ENCODE measurements at places on chromosomes 7 and 10.

- no peak for DNase-seq
Observed at GRCh38 chr10:80530251-80530650, 7.5 kb upstream of the SH2D4B start.

GRCh38 chr7:155776606-155777005, 35.7 kb downstream of the SHH start:
- no peak for DNase-seq

DNA sequence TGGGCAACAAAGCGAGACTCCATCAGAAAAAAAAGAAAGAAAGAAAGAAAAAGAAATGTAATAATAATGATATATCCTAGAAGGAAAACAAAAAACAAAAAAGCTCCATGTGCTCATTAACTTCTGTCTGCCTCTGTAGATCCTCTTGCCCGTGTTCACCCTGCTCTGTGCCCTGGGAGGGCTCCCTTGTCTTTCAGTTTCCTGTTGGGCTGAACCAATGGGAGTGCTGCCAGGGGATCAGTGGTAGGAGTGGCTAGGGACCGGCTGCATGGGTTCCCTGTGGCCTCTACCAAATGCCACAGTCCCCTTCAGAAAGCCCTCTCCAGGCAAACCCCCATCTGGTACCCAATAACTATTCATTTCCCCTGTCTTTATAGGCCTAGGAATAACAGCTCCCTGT, 51.8 kb upstream of the PARD3 start:
- no peak for DNase-seq

DNA sequence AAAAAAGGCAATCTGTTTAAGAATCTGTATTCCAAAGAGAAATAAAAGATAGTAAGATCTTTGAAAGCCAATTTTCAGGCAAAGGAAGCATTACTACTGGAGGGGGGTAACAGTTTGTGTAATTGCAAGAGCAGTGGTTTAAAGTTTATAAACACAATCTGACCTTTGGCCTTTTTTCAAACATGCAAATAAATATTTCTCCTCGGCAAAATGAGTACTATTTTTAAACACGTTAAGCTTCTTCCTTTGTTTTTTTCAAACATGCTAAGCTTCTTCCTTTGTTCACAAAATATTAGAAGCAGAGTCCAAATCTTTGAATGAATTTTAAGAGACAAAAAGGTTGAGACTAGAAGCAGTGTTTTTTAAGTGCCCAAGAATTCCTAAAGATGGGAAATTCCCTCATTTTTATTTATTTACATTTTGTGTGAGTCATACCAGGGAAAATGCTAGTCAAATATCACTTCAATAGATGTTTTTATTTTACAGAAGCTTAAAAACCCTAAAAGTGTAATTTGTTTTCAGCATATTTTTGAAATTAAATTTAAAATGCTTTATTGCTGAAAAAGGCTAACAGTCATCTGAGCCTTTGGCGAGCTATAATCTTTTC, 229.3 kb downstream of the GPR37 start:
- DNase-seq: no peak

GRCh38 chr10:17003151-17003550, 126.5 kb downstream of the CUBN start:
- no peak for DNase-seq

- no peak for DNase-seq
Observed at GRCh38 chr7:48090095-48090805, 1.2 kb downstream of the UPP1 start.

- no peak for DNase-seq
Observed at GRCh38 chr7:105188201-105188600, 174.2 kb downstream of the KMT2E start.

DNA sequence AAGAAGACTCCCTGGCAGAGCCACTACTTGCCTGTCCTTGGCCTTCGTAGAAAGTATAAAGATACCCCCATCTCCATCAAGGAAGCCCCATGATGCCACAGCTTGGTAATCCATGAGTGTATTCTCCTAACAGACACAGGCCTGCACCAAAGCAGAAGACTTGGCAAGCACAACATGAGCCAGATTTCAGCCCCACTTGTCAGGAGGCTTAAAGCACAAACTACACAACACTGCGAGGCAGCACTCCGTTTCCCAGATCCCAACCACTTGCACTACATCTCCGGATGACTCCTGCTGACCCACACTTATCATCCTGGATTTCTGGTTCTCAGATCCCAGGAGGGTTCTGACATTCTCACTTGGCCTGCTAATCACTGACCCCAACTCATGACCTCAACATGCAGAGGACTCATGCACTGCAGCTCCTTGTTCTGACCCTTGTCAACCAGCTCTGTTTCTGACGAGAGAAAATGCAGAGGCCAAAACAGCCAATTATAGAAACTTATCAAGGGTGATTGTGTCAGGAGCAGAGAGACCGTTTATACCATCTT, 100.8 kb downstream of the RELN start:
- DNase-seq: no peak

- no peak for DNase-seq
Observed at GRCh38 chr7:112290065-112290464, 83.6 kb downstream of the ZNF277 start.

GRCh38 chr10:75377869-75378268, 23.7 kb downstream of the ZNF503 start:
- DNase-seq: no peak

DNA sequence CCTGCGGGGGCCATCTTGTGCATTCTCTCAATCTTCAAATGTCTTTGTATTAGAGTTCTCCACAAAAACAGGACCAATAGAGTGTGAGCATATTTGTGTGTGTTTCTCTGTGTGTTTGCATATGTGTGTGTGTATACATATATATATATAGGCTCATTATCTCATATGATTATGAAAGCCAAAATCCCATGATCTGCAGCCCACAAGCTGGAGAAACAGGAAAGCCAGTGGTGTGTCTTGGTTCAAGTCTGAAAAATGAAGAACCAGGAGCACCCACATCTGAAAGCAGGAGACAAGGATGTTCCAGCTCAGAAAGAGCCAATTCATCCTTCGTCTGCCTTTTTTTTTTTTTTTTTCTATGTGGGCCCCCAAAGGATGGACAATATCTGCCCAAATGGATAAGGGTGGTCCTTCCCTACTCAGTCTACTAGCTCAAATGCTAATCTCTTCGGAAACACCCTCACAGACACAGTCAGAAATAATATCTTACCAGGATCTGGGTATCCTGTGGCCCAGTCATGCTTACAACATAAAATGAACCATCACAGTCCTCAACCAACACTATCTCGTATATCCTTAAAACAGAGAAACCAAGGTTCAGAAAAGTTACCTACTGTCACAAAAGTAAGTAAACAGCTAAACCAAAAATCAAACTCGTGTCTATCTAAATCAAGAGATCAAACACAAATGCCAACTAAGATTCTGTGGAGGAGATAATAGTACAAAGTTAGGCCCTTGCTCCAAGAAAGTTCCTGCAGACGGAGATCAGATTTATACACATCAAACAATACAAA, 141.9 kb downstream of the JMJD1C start:
- no peak for DNase-seq

DNA sequence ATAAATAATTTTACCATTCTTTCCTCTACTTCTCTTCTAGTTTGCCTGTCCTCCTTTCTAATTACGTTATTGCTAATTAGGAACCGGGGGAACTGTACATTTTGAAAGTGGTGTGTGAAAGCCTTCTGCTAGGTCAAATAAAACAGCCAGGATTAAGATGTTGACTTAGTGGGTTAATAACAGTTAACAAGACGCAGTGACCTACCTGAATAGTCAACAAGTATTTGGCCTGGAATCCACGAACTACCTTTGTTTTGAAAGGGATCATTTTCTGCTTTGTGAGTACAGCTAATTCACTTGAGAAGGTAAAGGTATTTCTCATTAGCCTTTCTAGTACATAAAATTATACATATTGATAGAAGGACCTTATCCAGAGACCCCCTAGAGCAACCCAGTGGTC, 139.9 kb downstream of the COL28A1 start:
- no peak for DNase-seq

DNA sequence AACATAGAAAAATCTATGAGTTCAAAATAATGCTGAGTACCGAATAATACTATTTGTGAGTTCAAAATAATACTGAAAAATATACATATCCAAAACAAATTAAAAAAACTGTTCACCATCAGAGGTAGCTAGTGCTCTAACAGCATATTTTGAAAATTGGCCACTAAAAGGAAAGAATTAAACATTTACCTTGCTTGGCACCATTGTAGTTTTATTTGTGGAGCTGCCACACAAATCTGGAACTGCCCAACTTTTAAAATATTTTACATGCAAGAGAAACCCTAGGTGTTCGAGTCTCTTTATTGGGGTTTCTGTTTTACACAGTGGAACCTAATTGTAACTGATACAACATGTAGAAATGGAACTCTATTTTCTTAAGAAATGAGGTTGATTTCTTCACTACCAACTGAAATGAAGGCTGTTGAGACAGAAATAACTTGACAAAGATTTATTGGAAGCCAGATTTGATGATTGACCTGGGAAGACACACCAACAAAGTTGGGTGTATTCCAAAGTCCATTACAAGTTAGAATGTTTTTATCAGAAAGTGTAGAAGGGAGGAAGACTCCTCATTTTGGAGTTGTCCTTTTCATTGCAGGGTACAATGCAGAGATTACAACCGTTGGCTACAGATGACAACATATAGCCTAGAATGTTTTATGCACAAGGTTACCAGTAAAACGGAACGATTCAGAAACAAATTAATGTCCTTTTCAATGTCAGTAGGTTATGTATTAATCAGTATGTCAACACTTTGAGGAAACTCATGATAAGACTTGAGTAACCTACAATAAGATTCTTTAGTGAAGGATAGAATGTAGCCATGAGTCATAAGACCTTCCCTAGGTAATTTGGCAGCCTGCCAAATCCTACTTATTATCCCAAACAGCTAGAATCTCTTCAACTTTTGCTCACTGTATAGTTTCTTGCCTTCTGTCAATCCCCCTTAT, 73.8 kb upstream of the PAPSS2 start:
- DNase-seq: peak; percentile 14

DNA sequence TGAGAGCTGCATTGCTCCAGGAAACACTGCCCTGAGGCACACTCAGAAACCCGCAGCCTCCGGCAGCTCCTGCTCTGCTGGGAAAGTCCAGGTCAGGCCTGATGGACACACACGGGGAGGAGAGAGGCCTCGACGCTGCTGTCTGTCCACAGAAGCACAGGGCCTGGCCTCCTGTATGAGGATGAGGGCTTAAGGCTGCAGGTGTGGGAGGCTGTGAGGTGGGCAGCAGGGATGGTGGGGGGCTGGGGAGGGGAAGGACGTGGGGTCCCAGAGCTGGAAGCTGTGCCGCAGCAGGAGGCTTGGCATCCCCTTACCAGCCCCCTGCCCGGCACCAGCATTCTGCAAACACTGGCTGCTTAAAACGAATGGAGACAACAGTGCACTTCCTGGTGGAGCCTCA, 186.2 kb downstream of the DNAJB6 start:
- DNase-seq: no peak

GRCh38 chr7:21999896-22000295, 54.2 kb upstream of the CDCA7L start:
- DNase-seq: no peak

- DNase-seq: no peak
Observed at GRCh38 chr7:143733876-143734275, 23.6 kb downstream of the CTAGE6 start.

- no peak for DNase-seq
Observed at GRCh38 chr7:134811765-134812164, 32.3 kb downstream of the CALD1 start.

DNA sequence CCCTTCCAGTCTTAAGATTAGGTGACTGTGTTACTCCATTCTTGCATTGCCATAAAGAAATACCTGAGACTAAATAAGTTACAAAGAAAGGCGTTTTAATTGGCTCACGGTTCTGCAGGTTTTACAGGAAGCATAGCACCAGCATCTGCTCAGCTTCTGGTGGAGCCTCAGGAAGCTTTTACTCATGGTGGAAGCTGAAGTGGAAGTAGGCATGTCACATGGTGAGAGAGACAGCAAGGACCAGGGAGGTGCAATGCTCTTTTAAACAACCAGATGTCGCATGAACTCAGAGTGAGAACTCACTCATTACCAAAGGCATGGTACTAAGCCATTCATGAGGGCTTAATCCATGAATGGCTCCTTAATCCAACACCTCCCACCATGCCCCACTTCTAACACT, 34.0 kb upstream of the TMEM273 start:
- no peak for DNase-seq

DNA sequence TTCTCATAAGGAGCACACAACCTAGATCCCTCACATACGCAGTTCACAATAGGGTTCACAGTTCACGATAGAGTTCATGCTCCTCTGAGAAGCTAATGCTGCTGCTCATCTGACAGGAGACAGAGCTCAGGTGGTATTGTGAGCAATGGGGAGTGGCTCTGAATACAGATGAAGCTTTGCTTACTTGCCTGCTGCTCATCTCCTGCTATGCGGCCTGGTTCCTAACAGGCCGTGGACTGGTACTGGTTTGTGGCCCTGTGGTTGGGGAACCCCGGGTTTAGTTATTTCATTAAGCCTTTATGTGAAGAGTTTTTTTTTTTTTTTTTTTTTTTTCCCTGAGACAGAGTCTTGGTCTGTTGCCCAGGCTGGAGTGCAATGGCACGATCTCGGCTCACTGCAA, 19.4 kb downstream of the SLK start:
- DNase-seq: no peak

GRCh38 chr7:99033765-99034164, 110.1 kb downstream of the SMURF1 start:
- DNase-seq: no peak

DNA sequence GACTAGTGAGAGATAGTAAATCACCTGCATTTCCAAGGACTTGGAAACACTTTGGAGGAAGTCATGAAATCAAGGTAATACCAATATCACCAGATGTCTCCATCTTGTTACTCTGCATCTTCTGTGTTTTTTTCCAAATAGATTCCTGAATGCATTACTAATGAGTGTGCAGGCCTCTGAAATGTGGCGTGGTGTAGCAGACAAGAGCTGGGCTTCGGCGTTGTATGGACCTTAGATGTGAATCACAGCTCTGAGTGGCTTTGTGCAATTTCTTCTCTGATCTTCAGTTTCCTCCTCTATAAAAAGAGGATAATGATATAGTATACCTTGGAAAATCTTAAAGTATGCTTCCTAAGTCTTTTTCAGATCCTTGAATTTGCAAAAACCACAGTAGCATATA, 9.6 kb upstream of the MYPN start:
- no peak for DNase-seq

GRCh38 chr7:122951006-122951405, 44.5 kb downstream of the TAS2R16 start:
- no peak for DNase-seq

GRCh38 chr7:49848211-49848841, 74.9 kb downstream of the VWC2 start:
- DNase-seq: no peak

DNA sequence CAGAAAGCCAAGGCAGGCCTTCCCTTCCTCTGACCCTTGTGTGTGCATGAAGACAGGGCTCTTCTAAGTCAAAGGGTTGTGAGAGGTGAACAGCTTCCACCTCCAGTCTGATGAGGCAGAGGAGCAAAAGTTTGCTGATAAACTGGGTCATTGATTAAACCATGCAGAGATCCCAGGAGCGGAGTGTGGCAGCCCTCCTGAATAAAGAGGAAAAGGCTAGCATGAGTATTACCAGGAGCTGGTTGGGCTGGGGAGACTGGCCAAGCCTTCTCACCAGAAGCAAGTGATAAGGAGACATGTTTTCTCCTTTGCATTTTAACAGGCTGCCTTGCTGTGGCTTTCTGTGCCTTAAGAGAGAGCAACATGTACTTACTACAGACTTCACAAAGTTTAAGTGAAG, 10.2 kb downstream of the LMOD2 start:
- no peak for DNase-seq

All from NCI-H510A treated with DMSO at 0.1 percent for 48 hours (cell line).